SJCRH30 (cell line): ENCODE measurements at places on chromosomes 16 and 17.

GRCh38 chr16:28193530-28194423, 18.0 kb downstream of the XPO6 start:
- peak; percentile 51 for DNase-seq

- DNase-seq: no peak
Observed at GRCh38 chr17:39104046-39104445, 47.4 kb downstream of the PLXDC1 start.

- DNase-seq: no peak
Observed at GRCh38 chr17:1752425-1753262, 9.2 kb upstream of the SERPINF1 start.

GRCh38 chr16:84453061-84453752, 51.3 kb downstream of the MEAK7 start:
- DNase-seq: no peak

GRCh38 chr16:79816081-79816497, 215.6 kb upstream of the MAF start:
- DNase-seq: no peak
